ENCODE measurements at places on chromosomes 3 and 15.
A peak's percentile ranks its signal among the peaks of the same experiment; 100 is the strongest.

DNA sequence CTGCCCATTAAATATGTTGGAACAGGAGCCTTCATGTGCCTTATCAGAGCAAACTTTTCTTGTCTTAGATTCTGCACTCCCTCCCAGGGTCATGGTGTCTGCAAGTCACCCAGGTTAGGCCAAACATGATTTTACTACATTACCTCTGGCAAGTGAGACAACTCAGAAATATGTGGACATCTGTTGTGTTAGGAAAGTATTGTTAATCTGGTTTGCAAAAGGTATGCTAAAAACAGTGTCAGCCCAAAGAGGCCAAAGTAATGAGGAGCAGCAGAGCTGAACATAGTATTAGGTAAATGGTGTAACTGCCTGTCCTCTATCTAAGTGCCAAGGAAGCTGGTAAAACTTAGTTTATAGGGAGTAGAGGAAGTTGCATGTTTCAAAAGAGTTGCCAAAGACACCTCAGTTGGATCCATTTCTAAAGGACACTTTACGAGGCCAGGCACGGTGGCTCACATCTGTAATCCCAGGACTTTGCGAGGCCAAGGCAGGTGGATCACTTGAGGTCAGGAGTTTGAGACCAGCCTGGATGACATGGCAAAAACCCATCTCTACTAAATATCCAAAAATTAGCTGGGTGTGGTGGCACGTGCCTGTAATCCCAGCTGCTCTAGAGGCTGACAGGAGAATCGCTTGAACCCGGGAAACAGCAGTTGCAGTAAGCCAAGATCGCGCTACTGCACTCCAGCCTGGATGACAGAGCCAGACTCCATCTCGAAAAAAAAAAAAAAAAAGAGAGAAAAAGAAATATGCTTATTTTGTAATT lies 22.5 kb upstream of the PPIB start:
- no peak for DNase-seq

DNA sequence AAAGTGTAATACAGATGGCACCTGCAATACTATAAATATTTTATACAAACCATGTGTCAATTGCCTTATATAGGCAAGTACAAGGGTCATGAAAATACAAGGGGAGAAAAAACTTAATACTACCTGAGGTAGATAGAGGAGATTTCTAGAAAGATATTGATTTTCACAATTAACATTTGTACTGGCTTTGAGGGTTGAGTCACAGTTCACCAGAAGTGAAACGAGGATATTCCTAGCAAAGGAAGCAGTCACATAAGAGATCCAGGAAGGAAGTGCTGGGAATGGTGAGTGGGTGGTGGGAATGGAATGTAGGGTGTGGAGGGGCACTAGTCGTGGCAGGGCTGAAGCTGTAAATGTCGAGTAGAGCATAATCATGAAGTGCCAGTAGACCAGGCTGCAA lies 108.7 kb downstream of the P2RY1 start:
- no peak for DNase-seq

- DNase-seq: no peak
Measured at GRCh38 chr3:117017135-117017894, 307.7 kb downstream of the TUSC7 start.

DNA sequence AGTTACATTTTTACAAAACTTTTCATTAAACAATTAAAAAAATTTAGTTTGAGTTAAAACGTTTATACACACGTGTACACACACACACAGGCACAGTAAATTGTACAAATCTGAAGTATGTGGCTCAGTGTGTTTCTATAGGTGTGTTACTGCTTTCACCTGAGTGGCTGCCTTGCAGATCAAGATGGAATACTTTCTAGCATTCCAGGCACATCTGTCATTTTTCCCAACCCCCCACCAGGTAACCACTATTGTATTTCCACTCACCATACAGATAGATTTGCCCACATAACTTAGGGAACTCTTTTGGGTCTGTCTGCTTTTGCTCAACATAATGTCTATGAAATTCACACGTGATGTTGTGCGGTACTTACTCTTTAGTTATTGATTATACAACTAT lies 141.1 kb downstream of the PTPRG start:
- no peak for DNase-seq

GRCh38 chr15:33701304-33701696 lies 267.0 kb upstream of the CHRM5 start:
- no peak for DNase-seq

DNA sequence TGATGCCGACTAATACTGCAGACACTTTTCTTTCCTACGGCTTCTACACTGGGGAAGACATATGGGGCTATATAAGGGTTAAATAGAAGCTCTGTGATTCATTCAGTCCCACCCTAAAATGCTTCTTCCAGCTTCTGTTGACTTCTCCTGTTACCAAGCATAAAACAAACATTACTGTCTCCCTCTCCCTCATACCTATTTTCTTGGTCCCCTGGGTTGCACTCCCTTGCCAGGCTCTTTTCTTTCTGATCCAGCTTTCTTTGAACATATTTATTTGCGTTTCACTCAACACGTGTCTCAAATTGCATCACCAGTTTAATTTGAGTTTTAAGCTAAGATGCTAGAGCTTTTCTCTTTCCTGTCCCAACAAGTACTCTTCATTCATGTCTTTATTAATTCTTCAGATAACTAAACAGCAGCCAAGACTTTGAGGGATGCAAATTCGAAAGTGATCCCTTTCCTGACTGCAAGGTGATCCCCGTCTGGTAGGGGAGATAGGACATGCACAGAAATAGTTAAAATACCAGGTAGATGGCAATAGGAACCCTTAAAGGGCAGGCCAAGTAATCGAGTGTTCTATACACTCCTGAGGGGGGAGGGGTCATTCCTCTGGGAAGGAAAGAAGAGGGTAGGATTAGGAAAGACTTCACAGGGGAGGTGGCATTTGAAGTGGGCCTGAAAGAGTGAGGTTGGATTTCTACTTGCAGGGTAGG lies 198.6 kb upstream of the BCL6 start:
- DNase-seq: peak; percentile 23

DNA sequence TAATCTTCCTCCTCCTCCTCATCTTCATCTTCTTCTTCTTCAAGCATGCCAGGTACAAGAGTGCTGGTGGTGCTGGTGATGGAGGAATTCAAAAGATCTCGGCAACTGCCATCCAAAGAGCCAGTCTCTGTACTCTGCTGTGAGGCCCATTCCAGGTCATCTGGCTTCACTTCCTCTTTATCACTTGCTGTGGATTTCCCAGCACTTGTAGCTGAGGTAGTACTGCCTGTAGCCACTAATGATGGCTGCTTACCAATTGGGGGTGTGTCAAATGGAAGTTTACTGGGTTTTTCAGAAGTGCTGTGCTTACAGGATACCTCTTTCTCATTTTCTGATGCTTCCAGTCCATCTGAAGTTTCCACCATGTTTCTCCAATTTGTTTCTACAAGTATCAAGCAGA lies 28.8 kb upstream of the SHC4 start:
- no peak for DNase-seq

- no peak for DNase-seq
Measured at GRCh38 chr15:71218272-71218805, 103.1 kb downstream of the THSD4 start.

- no peak for DNase-seq
Measured at GRCh38 chr3:71789922-71790321, 5.0 kb upstream of the PROK2 start.

- no peak for DNase-seq
Measured at GRCh38 chr3:140344601-140345205, 333.2 kb upstream of the TRIM42 start.

DNA sequence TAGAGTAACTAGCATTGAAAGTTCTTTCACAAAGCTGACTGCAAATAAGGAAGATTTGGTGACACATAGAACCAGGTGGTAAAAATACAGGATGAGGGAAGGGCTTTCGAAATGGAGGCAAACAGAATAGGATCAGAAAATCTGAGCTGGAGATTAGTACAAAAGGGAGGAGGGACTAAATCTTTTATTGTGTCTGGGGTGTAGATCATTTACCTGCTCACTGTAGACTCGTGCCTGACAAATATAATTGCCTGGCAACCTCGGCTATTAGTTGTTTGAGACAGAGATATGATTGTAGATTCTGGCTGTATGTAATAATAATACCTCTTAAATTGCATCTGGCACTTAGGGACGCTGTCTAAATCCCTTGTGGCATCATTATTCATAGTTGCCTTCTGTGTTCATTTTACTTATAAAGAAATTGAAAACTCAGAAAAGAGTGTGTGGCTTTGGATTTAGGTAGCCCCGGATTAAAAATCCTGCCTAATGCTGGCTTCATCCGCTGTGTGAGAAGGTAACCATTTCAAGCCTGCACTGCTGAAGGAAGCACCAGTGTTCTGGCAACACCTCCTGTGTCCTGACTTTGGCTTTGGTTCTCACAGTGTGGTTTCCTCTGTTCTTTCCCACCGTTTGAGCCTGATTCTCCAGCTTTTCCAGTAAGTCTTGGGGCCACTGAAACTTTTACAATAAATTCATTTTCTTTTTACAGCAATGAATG lies 25.0 kb upstream of the GPR160 start:
- DNase-seq: no peak

GRCh38 chr3:154766765-154767503 lies 313.2 kb upstream of the MME start:
- DNase-seq: no peak

DNA sequence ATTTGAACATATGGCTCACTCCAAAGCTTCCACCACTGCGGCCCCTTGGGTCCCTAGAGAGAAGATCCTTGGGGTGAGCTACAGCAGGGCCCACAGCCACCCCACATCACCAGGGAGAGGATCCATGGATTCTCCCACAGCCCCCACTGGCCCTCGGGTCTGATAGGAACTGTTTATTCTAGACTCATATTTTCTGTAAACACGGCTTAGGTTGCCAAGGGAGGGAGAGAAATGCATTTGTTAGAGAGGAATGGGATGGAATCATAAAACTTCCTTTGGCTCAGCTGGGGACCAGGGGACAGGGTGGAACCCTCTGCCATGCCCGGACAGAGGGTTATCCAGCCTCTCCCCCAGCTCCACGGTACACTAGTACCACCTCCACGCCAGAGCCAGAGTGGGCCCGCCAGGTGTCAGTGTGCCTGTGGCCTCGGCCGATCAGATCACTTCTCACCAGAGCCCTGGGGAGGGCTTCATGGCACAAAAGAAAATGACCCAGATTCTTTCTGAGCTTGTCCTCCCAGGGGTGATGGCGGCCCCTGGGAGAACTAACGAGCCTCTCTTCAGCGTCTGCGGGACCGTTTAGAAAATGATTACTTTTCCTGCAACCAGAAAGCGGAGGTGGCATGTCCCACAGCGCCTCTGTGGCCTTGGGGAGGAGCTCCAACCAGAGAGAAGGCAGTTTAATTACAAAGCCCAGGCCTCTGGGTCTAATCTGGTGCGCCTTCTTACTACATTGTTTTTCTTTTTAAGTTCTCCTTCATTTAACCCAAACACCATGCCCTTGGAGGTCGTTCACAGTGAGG lies 33.7 kb downstream of the ADCY5 start:
- no peak for DNase-seq

DNA sequence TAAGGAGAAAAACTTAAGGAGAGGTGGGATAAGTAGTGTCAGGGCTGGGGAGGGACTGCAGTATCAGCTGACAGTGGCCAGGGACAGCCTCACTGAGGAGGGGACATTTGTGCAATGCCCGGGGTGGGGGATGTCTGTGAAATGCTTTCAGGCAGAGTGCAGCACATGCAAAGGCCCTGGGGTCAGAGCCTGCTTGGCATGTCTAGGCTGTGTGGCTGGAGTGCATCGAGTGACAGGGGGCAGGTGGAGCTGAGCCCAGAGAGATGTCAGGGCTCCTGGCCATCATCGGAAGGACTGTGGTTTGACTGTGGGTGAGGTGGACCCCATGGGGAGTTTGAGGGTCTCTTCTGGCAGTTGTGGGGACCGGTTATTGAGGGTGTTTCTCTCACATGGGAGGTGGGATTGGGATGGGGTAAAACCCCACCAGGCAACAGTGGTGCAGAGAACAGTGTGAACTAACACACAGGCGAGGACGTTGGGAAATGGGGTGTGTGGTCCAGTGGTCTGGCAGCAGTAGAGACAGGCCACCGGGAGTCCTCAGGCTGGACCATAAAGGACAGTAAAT lies 61.2 kb downstream of the FBLN2 start:
- DNase-seq: no peak

DNA sequence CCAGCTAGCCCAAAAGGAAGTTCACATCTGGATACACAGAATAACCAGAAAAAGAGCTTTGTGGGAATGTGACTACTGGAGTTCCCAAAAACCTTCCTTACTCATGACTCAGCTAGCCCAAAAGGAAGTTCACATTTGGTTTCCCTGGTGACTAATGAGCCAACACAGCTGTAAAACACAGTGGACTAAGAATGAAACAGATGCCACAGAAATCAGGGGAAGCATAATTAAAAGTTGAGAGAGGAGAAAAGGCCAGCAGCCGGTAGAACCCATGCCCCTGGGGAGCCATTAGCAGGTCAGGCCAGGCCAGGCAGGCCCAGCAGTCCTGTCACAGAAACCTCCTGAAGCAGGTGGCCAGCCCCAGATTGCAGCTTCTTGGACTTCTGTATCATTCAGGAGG lies 130.3 kb downstream of the GHSR start:
- peak; percentile 87 for DNase-seq

GRCh38 chr3:49359623-49360022 lies 1.5 kb upstream of the GPX1 start:
- DNase-seq: no peak

DNA sequence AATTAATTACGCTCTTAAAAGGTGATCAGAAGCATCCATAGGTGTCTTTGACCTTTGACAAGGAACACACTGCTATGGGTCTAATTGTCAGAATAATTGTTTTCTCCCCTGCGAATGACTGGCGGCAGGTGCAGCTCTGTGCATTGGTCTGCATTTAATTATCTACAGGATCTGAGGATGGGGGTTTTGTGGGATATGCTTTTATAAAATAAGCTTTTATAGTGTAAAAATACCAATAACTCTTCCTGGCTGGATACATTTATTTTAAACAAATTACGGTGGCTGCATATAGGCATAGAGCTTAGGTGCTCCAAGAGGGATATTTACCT lies 201.6 kb upstream of the RGMA start:
- DNase-seq: no peak

GRCh38 chr3:78406396-78406795 lies 1361.4 kb downstream of the ROBO1 start:
- DNase-seq: no peak

DNA sequence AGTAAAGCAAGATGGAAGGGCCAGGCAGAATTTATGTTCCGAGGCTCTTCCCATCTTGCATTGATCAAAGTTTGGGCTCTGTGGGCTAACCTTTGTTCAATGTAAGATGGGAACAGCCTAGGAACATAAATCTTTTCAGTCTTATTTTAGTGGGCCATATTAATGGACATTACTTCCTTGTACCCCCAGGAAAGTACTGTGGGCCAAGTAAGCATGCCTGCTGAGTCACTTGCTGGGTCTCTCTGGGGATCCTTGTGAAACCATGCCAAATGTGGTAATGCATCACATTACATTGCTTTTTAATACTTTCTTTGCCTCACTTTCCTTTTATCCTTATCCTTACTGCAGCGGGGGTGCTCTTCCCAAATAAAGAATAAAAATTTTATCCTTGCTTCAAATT lies 349.5 kb upstream of the POU1F1 start:
- DNase-seq: no peak

Data from AG20443 (cell line).